ENCODE measurements at places on chromosomes 2 and 18. TPM values are rescaled to one million over a fixed set of nuclear protein-coding genes. Genes with fewer than 3 reads are reported as not detected.

Gene GREB1
- total RNA-seq, result 1.1 TPM

Gene KANSL3
- total RNA-seq, result 46.9 TPM

Gene CTAGE1
- total RNA-seq, result not detected

Gene ARHGAP28
- total RNA-seq, result 23.9 TPM

Gene NAT8
- not detected for total RNA-seq

Gene MLPH
- 32.1 TPM for total RNA-seq

Gene LRRFIP1
- 48.3 TPM for total RNA-seq

Gene TLX2
- total RNA-seq, result under 0.01 TPM

Gene DNAH7
- 2.9 TPM for total RNA-seq

Gene RFTN2
- total RNA-seq, result 14.5 TPM

Gene NLRC4
- total RNA-seq, result not detected

Gene UGT1A8
- not detected for total RNA-seq

Gene ANKRD53
- total RNA-seq, result 1.1 TPM

Gene FSHR
- total RNA-seq, result 0.29 TPM

Gene PDE11A
- total RNA-seq, result 0.36 TPM

Gene ACMSD
- total RNA-seq, result not detected

Gene ABHD1
- under 0.01 TPM for total RNA-seq

Gene PLCL1
- 3.2 TPM for total RNA-seq

Gene SULT1C4
- not detected for total RNA-seq

Gene ALK
- under 0.01 TPM for total RNA-seq

Gene UGT1A5
- total RNA-seq, result not detected

Gene C2orf80
- total RNA-seq, result not detected

Gene AQP4
- total RNA-seq, result not detected

Gene EVA1A
- 70.9 TPM for total RNA-seq

Gene C1GALT1C1L
- total RNA-seq, result 1.2 TPM

Gene HAAO
- total RNA-seq, result 0.72 TPM

Gene CROCC2
- total RNA-seq, result under 0.01 TPM

Gene POTEI
- not detected for total RNA-seq

Gene CNDP1
- total RNA-seq, result not detected

Gene DNAJC10
- 118 TPM for total RNA-seq

Gene RFX8
- 7.6 TPM for total RNA-seq

Gene MAPK4
- not detected for total RNA-seq

Gene MSH6
- total RNA-seq, result 35.8 TPM

Gene MYOM1
- 1.8 TPM for total RNA-seq

Gene COL5A2
- total RNA-seq, result 632 TPM

Gene ANTXR1
- total RNA-seq, result 123 TPM
